ENCODE measurements at places on chromosomes 2 and 18.

- no peak for DNase-seq
Measured at GRCh38 chr2:27291865-27292264, 9.6 kb downstream of the TRIM54 start.

- no peak for DNase-seq
Measured at GRCh38 chr2:39704540-39704939, 38.8 kb downstream of the TMEM178A start.

- DNase-seq = no peak
Measured at GRCh38 chr2:227616631-227617030, 667 bp upstream of the SCYGR4 start.

DNA sequence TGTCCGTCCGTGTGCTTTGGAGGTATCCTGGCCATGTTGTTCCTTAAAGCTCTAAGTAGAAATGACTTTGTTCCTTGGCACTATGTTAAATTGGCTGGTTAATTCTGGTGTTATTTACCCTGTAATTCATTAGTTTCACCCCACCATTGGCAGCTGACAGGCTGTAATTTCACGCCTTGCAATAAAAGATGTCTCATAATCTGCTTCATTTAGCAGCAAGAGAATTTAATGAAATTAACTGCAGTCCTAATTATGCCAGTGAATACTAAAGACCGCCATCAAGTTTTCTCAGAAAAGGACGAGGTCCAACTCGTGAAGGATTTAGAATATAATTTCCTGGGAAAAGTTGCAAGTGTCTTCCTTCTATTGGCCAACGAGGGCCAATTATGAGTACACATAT, 319.2 kb downstream of the GBX2 start:
- no peak for DNase-seq

DNA sequence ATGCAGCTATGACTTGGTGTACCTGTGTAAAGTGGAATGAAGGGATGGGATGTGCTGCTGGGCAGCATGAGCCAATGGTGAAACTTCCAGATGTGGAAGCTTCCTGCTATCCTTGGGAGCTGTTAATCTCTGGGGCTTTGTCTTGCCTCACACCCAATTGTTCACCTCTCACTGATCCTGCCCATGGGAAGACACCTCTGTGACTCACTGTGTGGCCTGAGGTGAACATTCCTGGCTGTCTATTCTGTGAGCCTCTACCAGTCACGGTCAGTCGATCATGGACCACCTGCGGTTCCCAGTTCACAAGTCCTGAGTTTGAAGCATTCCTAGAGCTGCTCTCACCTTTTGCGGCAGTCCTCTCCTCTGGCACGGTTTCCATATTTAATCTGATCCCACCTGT, 12.1 kb downstream of the NEURL3 start:
- no peak for DNase-seq

- no peak for DNase-seq
Measured at GRCh38 chr2:152467677-152468410, 132.9 kb downstream of the FMNL2 start.

DNA sequence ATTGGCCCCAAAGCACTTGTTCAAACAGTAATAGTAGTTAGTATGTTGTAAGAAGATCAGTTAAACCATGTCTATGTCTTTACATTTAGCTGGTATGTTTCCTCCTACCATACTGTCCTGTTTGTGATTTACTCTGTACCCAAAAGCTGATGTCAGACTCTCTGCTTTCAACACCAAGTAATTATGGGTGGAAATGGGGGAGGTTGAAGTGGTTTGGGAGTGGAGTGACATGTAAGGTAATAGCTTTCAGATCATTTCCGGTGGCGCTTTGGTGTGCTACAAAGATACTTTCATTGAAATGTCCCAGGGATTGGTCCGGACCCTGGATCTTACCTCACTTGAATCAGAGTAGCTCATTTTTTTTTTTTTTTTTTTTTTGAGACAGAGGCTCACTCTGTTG, 39.7 kb upstream of the TGIF1 start:
- no peak for DNase-seq

Data from stimulated activated CD4-positive, alpha-beta T cell treated with anti-CD3 and anti-CD28 coated beads, Interleukin-2, amount 100 ng/mL, for 24 hours (primary cell).